Neural crest cell (in vitro differentiated cells): ENCODE measurements at places on chromosomes 16 and 17.

GRCh38 chr17:6994666-6995256 is 1.1 kb upstream of the ALOX12 start:
- DNase-seq: no peak

DNA sequence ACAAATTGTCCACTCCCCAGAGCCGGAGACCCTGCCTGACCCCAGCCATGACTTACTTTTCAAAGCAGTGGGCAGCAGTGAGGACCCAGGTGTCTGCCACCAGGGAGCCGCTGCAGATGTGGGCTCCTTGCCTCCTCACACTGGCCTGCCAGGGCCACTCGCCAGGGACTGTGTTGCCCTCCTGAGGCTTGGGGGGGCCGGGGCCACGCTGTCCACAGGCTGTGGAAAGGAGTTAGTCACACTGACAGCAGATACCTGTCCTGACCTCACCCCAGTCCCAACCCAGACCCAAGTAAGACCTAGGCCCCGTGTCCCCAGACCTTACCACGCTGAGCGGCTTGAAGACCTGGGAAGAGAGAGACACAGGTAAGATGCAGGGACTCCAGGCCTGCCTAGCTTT is 1.3 kb downstream of the PRSS53 start:
- no peak for DNase-seq

DNA sequence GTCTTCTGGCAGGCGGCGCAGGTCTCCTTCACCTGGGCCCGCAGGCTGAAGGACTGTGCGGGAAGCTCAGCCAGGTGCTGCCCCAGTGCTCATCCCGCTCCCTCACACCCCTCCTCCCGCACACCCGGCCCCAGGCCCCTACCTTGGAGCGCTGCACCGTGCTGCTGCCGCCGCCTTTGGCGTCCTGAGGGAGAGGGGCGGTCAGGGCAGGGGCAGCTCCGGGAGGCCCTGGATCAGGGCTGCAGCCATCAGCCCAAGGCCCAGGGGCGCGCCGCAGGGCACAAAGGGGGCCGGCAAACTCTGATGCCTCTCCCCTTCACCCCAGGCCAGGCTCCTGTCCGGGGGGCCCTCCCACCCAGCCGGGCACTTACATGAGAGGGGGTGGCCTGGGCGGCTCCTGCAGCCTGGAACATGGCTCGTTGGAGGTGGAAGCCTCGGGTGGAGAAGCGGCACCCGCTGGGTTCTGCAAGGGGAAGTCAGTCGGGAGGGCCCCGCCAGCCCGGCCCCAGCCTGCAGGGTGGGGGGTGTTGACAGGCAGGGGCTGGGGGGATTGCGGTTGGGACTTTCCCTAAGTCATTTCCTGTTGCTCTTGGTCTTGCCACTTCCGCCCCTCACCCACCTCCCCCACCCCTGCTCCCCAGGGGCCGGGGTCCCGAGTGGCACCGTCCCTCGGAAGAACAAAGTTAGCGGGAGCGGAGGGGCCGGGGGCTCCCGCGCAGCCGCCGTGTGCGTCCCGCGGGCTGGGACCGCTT is 863 bp downstream of the LIMD2 start:
- peak; percentile 32 for DNase-seq

GRCh38 chr16:62194828-62195227 is 158.6 kb upstream of the CDH8 start:
- no peak for DNase-seq

DNA sequence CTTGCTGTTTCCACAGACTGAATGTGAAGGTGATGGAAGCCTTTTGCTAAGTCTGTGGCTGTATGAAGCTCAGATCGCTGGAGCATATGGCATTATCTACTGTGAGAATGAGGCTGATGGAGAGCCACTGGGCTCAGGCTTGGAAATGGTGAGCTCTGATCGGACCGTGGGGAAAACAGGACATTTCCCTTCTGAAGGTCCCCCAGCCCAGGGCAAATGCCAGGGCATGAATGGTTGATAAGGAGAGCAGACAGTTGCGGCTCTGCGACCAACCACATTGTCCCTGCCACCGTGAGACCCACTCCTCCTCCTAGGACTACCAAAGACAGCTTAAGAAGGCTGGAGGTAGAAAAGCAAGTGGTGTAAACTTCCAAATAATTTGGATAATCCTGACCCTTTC is 4.7 kb upstream of the CUEDC1 start:
- no peak for DNase-seq

DNA sequence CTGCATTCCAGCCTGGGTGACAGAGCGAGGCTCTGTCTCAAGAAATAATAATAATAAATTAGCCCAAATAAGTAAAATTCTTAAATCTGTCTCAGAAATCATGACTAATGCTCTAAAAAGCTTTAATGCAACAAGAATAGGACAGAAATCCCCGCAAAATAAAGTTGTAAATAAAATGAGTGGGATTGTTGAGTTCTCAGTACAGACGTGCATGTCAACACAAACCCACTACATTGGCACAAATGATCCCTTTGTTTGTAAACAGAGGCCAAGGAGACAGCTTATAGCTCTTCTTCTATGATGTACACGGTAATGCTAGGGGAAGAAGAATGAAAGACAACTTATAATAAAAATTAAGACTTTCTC is 6.0 kb downstream of the STAT5B start:
- DNase-seq: no peak

- no peak for DNase-seq
These were observed 3.0 kb upstream of the QPRT start for GRCh38 chr16:29675811-29676643.

GRCh38 chr17:81807839-81808238 is 3.9 kb downstream of the GCGR start:
- DNase-seq: no peak

GRCh38 chr16:16148755-16149154 is 74.5 kb downstream of the ABCC6 start:
- no peak for DNase-seq

DNA sequence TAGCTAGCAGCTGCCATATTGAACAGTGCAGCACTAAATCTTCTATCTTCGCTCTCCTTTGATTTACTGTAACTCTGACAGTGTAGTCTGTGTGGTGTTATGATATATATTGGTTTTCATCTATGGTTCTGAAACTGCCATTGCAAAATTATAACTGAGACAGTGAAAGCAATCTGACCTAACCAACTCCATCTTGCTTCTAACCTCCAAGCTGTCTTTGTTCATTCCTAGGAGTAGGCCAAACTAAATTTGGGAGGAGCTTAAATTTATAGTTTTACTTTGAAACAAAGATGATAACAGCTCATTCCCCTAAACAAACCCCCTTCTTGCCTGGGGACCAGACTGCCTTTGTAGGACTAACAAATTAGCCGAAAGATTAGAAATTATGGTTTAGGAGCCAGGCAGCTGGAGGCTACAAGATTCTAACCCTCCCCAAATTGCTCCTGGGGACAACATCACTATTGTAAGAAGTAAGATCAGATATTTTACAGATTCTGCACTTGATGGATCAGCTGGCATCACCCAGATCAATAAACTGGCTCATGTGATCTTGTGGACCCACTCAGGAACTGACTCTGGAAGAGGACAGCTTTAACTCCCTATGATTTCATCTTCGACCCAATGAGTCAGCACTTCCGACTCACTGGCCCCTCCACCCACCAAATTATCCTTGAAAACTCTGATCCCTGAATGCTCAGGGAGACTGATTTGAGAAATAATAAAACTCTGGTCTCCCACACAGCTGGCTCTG is 47.0 kb upstream of the FBXO47 start:
- no peak for DNase-seq
